Right atrium auricular region (tissue), 2 donors: ENCODE measurements at places on chromosomes 2 and 18. TPM values are rescaled to one million over a fixed set of nuclear protein-coding genes. Genes with fewer than 3 reads are reported as not detected.

Gene RFTN2
- 4.5 TPM for total RNA-seq

Gene ETAA1
- total RNA-seq: 7.0 TPM

Gene IGFBP2
- 508 TPM for total RNA-seq

Gene SLC5A7
- total RNA-seq: not detected

Gene TSGA10
- 1.5 TPM for total RNA-seq

- H3K36me3 ChIP-seq: peaks cover 8% of the 10 kb centered on the region
- peaks cover 39% of the 10 kb centered on the region for H3K4me1 ChIP-seq
- DNase-seq: no peak
- no peak overlapping the region for H3K4me3 ChIP-seq
- H3K27ac ChIP-seq: no peak overlapping the region
These were observed 38.2 kb downstream of the KCMF1 start for GRCh38 chr2:85009019-85009618.

- peak overlapping the region; percentile 74 for H3K27ac ChIP-seq
- H3K4me3 ChIP-seq: no peak overlapping the region
- DNase-seq: no peak
- H3K27me3 ChIP-seq: no peaks in the 10 kb centered on the region
These were observed 108.8 kb upstream of the PPP1CB start for GRCh38 chr2:28642796-28643195.

DNA sequence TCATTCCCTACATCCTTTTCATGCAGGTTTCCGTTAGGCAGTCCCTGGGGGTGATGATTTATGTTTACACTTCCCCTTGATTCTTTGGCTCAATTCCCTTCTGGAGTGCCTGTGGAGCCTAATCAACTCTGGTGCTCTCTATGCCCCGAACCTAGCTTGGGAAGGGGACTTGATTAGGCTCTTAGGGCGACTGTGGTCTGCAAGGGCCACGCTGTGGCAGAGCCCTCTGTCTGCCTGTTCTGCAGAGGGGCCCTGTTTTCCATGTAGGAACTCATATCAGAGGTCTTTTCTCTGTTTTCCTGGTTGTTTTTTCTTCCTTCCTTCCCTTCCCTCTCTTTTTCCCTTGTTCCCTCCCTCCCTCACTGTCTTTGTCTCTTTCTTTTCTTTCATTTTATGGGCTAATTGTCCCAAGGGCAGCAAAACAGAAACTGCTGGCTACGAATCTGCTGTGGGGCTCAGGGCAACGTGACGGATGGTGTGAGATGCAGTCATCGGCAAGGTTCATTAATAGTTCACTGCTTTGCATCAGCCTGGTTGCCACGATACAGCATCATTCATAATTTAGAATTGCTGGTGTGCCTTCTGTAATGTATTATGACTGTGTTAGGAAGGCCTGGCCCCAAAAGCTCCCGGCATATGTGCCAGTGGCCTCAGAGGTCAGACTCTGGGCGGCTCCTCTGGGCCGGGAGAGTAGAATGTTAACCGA lies 134.5 kb downstream of the NAPG start:
- DNase-seq: peak; percentile 73
- H3K4me3 ChIP-seq: no peak overlapping the region
- no peaks in the 10 kb centered on the region for H3K36me3 ChIP-seq
- H3K4me1 ChIP-seq: no peaks in the 10 kb centered on the region
- no peaks in the 10 kb centered on the region for H3K27me3 ChIP-seq
- H3K27ac ChIP-seq: peak overlapping the region; percentile 21

DNA sequence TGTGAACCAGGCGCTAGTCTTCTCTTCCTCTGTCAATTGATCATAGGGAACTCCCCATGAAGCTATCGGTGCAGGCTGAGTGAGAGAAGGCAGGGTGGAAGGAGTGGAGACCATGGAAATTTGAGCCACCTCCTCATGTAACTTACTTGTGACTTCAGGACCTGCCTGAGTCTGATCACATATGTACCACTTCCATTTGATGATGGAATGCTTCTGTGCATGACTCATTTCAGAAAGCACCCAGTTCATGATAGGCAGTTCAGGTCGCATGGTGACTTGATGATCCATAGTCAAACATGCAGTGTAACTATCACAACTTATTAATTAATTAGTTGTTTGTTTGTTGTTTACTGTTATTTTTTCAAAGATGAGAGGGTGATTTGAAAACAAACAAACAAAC lies 1296.7 kb downstream of the SUCLG1 start:
- H3K27me3 ChIP-seq: no peaks in the 10 kb centered on the region
- H3K4me1 ChIP-seq: no peaks in the 10 kb centered on the region
- H3K4me3 ChIP-seq: no peak overlapping the region
- no peak for DNase-seq
- no peak overlapping the region for H3K27ac ChIP-seq

GRCh38 chr18:21052385-21052784 lies 59.2 kb downstream of the ROCK1 start:
- no peak overlapping the region for H3K27ac ChIP-seq
- H3K4me1 ChIP-seq: peaks cover 40% of the 10 kb centered on the region
- no peak for DNase-seq
- no peaks in the 10 kb centered on the region for H3K36me3 ChIP-seq
- no peak overlapping the region for H3K4me3 ChIP-seq
- no peaks in the 10 kb centered on the region for H3K27me3 ChIP-seq

DNA sequence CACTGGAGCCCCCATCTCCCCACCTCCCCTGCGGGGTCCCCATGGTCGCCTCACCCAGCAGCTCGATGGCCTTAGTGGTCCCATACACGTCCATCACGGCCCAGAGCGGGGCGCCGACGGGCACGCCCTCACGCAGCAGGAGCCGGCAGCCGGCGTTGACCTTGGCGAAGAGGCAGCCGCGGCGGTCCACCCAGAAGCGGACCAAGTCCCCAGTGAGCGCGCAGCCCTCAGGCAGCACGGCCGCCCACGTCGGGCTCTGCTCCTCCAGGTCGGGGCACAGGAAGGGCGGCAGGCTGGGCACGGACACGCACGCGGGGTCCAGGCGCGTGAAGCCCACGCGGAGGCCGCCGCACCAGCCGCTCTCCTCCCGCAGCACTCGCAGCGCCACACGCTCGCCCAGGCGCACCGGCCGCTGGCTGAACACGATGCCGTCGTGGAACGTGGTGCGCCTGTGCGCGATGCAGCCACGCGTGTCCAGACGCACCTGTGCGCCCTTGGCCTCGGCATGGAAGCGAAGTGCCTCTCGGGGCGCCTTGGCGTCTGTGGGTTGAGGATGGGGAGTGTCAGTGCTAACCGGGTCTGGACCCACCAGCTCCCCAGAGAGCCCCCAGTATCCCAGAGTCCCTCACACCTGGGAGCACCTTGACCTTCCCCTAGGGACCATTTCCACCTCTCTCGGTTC lies 4.6 kb downstream of the NEURL3 start:
- H3K27ac ChIP-seq: no peak overlapping the region
- H3K27me3 ChIP-seq: no peaks in the 10 kb centered on the region
- H3K4me1 ChIP-seq: peaks cover 24% of the 10 kb centered on the region
- DNase-seq: peak; percentile 50

DNA sequence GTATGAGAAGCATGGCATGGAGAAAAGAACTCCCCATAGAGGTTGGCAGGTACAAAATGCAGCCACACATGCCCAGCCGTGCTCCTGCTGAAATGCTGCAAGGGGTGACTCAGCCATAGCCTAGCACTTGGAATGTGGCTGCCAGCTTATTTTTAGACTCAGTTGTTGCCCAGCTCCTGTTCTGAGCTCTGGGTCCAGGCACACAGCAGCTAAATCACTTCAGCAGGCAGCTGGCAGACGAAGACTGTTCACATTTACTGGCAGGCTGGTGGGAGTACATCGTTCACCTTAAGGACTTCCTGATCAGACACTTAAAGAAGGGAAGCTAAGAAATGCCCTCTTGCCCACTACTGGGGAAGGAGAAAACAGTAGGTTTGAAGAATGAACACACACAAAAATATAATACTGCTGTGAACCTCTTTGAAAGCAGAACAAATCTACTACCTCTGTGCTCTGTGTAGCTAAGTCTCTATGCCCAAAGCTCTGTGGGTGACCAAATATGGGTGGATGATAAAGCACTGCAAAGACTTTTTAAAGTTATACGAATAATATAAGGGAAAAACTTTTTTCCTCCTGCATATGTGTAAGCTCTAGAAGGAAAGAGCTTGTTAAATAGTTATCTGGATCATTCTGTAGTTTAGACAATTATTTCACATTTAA lies 146.1 kb downstream of the LNPK start:
- peak overlapping the region; percentile 72 for H3K27ac ChIP-seq
- H3K4me3 ChIP-seq: no peak overlapping the region
- H3K36me3 ChIP-seq: no peaks in the 10 kb centered on the region
- no peaks in the 10 kb centered on the region for H3K27me3 ChIP-seq
- DNase-seq: peak; percentile 60

GRCh38 chr2:138414014-138414413 lies 87.6 kb upstream of the SPOPL start:
- no peaks in the 10 kb centered on the region for H3K36me3 ChIP-seq
- no peak overlapping the region for H3K27ac ChIP-seq
- H3K27me3 ChIP-seq: no peaks in the 10 kb centered on the region
- no peak overlapping the region for H3K4me3 ChIP-seq

- no peak overlapping the region for H3K27ac ChIP-seq
- H3K36me3 ChIP-seq: no peaks in the 10 kb centered on the region
- no peaks in the 10 kb centered on the region for H3K4me1 ChIP-seq
- no peak for DNase-seq
- H3K4me3 ChIP-seq: no peak overlapping the region
- no peaks in the 10 kb centered on the region for H3K27me3 ChIP-seq
These were observed 20.2 kb downstream of the PLCD4 start for GRCh38 chr2:218627939-218628338.

DNA sequence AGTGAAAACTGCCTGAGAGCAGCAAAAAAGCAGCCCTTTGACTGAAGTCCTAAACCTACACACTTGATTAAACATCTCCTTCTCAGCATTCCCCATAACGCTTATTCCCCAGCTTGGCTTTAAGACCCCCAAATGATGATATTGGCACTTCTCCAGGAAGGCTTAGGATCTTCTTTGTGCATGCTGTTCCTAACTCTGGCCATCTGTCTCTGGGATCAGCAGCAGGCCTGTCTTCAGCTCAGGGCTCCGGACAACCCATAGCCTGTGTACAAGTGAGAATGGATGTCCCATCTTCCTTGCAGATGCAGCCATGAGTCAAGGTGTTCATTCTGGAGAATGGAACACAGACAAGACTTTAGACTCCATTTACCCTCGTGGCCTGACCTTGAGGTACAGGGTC lies 81.6 kb upstream of the TMEM17 start:
- no peaks in the 10 kb centered on the region for H3K36me3 ChIP-seq
- no peak overlapping the region for H3K4me3 ChIP-seq
- DNase-seq: no peak

DNA sequence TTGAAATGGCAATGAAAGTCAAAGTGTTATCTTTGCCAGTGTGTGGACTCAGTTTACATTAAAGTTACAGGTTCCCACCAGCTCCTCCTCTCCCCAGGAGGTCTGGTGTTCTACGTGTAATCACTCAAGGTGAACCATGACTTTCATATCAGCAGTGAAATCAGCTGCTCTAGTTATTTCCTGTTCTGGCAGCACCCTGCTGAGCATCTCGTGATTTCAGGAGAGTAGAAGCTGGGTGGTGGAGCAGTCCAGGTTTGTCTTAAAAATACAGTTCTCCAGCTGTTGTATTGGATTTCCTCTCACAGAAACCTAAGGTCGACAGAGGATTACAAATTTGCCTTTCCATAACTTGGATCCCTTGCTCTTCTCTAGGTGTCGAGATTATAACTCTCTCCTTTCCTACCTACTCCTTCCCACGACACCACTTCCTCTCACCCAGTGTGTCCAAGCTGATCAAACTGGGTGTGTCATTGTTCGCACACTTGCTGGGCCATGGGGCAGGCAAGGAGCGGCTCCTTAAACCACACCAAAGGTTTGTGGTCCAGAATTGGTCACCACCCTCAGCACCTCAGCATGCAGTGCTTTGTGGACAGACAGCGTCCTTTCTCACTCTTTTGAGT lies 13.0 kb upstream of the ARHGAP25 start:
- H3K36me3 ChIP-seq: no peaks in the 10 kb centered on the region
- H3K4me3 ChIP-seq: no peak overlapping the region
- no peaks in the 10 kb centered on the region for H3K4me1 ChIP-seq
- no peak for DNase-seq
- no peaks in the 10 kb centered on the region for H3K27me3 ChIP-seq
- H3K27ac ChIP-seq: no peak overlapping the region

DNA sequence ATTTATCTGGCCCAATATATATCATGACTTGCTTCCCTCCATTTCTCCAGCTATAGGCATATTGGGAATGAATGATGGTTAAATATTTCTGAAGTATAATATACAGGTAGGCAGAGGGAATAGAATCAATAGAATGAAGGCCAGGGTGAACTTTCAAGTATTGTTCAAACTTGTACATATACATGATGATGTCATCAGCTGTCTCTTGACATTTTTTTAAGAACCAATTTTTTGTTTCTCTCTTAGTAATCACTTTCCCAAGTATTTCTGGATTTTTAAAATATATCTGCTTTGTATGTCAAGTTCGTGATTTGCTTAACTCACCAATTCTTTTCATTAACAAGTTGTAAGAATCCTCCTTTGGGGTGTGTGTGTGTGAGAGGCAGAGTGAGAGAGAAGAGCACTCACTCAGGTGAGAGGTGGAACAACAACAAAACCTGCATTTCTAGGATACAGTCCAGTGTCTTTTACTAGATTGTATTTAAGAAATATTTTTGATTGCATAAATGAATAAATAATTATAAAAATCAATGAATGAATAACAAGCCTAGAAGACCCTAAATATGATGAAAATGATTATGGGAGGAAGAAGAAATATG lies 1239.1 kb downstream of the LRP1B start:
- H3K27me3 ChIP-seq: no peaks in the 10 kb centered on the region
- H3K27ac ChIP-seq: no peak overlapping the region
- no peaks in the 10 kb centered on the region for H3K36me3 ChIP-seq
- H3K4me3 ChIP-seq: no peak overlapping the region

DNA sequence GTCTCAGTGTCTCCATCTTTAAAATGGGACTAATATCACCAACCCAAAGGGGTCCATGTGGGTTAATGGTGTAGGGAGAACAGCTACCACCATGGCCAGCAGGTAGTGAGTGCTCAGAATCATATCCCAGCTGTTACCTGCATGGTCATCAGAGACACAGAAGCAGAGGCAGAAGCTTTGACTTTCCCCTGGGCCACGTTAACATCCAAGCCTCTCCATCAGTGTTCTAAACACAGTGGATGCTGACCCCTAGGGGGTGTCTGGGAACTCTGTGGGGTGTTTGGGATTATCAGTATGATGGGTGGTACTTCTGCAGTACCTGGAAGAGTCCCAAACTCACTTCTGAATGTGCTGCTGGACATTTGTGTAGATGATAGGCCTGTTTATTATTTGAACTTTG lies 93.6 kb downstream of the GYPC start:
- H3K4me1 ChIP-seq: no peaks in the 10 kb centered on the region
- H3K27me3 ChIP-seq: no peaks in the 10 kb centered on the region
- H3K27ac ChIP-seq: no peak overlapping the region

DNA sequence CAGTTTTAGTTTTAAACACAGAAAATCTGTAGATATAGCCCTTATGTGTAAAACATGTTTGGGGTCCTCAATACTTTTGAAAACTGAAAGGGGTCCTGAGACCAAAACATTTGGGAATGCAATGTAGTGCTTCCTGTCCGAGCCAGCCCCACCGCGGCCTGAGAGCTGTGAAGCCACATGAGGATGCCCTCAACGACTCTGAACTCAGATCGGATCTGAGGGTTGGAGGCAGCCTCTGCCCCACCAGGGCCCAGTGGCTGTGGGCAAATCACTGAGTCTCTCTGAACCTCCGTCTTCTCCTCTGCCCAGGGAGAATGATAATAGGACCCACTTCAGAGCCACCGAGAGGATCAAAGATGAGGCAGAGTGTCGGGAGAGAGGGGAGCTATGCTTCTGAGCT lies 33.4 kb upstream of the HPCAL1 start:
- no peaks in the 10 kb centered on the region for H3K36me3 ChIP-seq
- DNase-seq: no peak
- H3K4me3 ChIP-seq: no peak overlapping the region
- no peak overlapping the region for H3K27ac ChIP-seq
